ENCODE measurements at places on chromosomes 13 and 19.

DNA sequence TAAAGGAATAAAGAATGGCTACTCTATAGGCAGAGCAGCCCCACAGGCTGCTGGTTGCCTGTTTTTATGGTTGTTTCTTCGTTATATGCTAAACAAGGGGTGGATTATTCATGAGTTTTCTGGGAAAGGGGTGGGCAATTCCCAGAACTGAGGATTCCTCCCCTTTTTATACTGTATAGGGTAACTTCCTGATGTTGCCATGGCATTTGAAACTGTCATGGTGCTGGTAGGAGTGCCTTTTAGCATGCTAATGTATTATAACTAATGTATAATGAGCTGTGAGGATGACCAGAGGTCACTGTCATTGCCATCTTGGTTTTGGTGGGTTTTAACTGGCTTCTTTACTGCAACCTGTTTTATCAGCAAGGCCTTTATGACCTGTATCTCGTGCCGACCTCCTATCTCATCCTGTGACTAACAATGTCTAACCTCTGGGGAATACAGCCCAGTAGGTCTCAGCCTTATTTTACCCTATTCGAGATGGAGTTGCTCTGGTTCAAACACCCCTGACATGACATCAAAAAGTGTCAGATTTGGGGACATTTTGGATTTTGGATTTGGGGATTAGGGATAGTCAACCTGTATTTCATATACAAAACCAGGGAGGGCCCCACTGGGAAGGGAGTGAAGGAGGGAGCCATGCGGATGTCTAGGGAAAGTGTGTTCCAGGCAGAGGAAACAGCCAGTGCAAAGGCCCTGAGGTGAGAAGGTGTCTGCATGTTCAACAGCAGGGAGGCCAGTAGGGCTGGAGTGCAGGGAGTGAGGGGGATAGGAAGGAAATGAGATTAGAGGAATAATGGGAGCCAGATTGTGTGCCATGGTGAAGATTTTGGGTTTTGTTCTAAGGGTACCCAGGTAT is 10.9 kb downstream of the FXYD5 start:
- no peak for ATAC-seq

- no peak for ATAC-seq
These were observed 127.6 kb downstream of the TNFRSF19 start for GRCh38 chr13:23697772-23698313.

- no peak for ATAC-seq
These were observed 1043.6 kb downstream of the UQCRFS1 start for GRCh38 chr19:28169168-28169887.

- no peak for ATAC-seq
These were observed 3.2 kb upstream of the PLPP2 start for GRCh38 chr19:294341-294945.

- no peak for ATAC-seq
These were observed 12.5 kb downstream of the NOP53 start for GRCh38 chr19:47757617-47758442.

Measured in activated CD4-positive, CD25-positive, alpha-beta regulatory T cell treated with anti-CD3 and anti-CD28 coated beads, Interleukin-2, amount 50 U/mL, for 24 hours (primary cell).